ENCODE measurements at places on chromosomes 2 and 18. TPM values are rescaled to one million over a fixed set of nuclear protein-coding genes. Genes with fewer than 3 reads are reported as not detected.

The GULP1 gene
- total RNA-seq = 20.6 TPM

The PJVK gene
- 1.7 TPM for total RNA-seq

The DSG1 gene
- total RNA-seq = not detected

The POTEC gene
- not detected for total RNA-seq

The ORC4 gene
- total RNA-seq = 37.6 TPM

The COL4A3 gene
- not detected for total RNA-seq

The KIF5C gene
- total RNA-seq = 0.16 TPM

The TAF4B gene
- 5.5 TPM for total RNA-seq
